ENCODE measurements at places on chromosomes 16 and 17.

DNA sequence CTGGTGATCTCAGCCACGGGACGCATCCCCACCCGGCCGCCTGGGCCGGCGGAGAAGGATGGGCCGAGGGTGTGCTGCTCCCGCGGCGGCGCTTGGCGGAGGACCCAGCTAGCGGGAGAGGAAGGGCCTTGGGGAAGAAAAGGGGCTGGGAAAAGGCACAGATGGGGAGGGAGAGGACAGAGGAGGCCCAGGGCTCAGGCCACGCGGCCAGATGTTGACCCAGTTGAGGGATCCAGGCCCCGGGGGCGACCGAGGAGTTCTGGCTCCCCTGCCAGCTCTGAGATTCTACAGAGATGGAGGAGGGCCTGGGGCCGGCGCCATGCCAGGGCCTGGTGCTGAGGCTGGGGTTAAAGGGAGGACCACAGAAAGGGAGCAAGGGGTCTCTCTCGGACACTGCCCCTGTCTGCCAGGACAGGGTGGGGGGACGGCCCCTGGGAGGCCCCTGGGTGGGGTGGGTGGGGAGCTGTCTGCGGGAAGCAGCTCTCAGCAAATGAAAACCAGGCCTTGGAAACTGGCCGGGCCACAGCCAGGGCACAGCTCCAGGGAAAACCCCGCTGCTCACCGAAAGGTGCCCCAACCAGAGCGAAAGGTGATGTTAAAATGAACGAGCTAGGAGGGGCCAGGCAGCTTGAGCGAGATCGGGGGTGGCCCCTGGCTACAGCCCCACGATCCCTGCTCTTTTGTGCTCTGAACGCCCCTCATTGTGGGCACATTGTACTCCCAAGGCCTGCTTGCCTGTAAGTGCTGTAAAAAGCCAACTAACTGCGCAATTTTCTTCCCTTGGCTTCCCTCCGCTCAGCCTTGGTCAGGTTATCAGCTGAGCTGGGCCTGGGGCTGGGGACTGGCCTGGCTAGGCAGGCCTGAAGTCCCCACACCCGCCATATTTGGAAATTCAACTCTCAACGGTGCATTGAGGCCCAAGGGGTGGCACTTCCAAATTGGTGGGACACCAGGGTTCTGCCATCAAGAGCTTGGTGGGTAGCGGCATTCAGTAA, 191.4 kb downstream of the ZNF423 start:
- no peak for DNase-seq

- DNase-seq, result no peak
These were observed 30.9 kb downstream of the PRPSAP2 start for GRCh38 chr17:18888766-18889290.

- no peak for DNase-seq
These were observed 155.7 kb downstream of the CCDC182 start for GRCh38 chr17:57589151-57590034.

- DNase-seq, result no peak
These were observed 745 bp downstream of the PYY start for GRCh38 chr17:43952724-43953666.

- DNase-seq, result no peak
These were observed 3.4 kb upstream of the SRL start for GRCh38 chr16:4245077-4245791.

- DNase-seq, result no peak
These were observed 39.8 kb downstream of the TLE7 start for GRCh38 chr16:71402007-71402406.

GRCh38 chr17:65229621-65229995, 92.4 kb downstream of the RGS9 start:
- no peak for DNase-seq

DNA sequence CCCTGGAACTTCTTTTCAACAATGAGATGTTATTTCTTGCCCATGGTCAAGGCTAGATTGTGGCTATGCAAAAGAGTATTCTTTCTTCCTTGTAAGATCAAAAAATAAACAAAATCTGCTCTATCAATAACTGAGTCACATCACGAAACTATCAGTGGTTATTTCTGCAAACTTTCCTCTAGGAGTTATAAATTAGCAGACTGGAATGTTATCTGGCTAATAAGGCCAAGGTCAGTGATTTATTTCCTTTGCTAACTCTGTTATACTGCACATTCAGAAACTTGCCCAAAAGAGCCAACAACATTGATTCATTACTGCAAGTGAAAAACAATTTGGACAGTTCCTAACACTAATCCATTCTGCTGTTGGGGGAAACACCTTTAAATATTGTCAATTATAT, 5.0 kb downstream of the ARL6IP1 start:
- no peak for DNase-seq

- no peak for DNase-seq
These were observed 31.4 kb downstream of the TEX2 start for GRCh38 chr17:64231567-64232141.

DNA sequence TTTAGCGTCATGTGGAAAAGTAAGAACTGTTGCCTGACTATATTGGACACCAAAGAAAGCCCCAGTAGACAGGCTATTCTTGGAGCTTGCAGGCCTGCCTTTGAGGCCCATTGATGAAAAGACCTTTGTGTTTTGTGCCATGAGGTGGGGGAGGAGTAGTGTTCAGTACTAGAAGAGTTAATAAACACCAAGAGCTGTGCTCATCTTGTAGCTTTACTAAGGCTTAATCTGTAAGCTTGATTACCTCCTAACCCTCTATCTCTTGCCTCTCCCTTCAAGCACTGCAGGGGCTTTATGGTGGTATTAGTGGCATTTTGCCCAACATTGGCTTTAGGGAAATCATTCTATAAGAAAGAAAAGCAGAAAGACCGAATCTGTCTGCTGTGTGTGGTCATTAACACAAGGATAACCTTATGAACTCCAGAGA, 220.2 kb upstream of the TBX2 start:
- no peak for DNase-seq

DNA sequence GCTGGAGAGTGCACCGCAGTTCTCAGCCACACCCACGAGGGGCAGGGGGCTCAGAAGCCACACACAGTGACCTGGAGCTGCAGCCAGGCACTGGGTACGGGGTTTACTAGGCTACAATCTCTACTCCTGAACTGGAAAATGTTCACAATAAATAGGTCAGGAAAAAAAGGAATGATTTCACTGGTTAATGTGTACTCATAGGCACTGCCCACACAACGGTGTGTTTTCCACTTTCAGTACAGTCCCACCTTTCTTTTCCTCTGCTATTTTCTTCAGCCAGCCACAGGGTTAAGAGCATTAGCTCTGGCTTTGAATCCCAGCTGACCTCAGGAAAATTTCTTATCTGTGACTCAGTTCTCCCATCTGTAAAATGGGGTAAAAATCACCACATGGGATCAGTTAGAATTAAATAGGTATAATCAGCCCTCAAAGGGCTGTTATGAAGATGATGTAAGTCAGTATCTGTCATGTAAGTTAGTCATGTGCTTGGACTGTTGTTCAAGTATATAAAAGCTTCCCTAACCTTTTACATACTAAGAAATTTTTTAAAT, 35.7 kb downstream of the ZCCHC14 start:
- no peak for DNase-seq

DNA sequence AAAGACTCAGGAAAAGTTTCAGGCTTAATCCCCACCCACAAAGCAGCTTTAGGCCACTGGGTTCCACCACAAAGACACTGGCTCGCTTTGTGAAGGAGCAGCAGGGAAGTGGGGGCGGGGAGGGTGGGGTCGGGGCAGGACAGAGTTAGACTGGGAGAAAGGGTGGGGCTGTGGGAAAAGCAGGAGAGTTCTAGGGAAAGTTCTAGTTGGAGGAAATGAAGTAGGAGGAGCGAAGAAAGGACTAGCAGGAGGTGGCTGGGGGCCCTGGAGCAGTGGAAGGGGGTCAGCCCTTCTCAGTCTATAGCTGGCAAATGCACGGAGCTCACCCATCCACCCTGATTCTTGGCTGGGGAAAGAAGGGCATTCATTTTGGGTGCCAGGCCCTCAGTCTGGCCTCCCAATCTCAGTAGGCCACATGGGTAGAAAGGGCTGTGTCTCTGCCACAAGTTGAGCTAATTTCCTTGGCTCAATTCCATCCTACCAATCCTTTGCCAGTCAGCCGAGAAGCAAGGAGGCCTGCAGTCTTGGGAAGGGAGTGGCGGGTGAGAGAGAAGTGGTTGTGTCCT, 4.6 kb downstream of the INPP5K start:
- DNase-seq, result no peak

GRCh38 chr16:87006021-87006420, 311.2 kb downstream of the C16orf95 start:
- DNase-seq, result no peak

GRCh38 chr17:77592106-77592865, 366.2 kb upstream of the TNRC6C start:
- DNase-seq, result no peak

DNA sequence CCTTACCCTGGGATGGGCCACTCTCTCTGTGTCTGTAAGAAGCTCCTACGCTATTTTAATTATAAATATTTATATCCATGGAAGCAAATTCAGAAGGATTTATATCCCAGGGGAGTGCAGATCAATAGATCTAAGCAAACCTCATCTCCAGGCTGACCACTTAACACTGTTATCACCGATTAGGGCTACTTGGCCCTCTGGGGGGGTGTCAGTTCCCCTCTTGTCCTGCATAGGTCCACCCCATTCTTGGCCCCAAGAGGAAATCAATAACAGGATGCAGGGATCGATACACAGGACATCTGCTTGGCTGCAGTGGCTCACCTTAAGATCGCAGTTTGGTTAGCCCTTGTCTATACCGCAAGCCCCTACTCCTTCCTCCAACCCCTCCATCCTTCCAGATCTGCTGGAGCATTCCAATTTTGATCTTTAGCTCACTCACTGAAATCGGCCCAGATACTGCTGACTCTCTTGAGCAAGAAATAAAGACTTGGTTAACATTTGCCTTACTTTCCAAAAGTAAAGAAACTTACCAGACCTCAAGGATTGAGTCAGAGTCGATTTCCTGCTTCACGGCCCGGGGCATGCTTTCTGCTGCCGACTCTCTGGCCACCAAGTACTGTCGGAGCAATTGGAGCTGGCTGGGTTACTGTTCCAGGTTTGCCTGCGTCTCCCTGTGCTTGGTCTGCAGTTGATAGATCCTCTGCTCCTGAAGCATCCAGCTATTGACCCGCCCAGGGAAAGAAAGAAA, 112.3 kb upstream of the PMFBP1 start:
- DNase-seq, result no peak

DNA sequence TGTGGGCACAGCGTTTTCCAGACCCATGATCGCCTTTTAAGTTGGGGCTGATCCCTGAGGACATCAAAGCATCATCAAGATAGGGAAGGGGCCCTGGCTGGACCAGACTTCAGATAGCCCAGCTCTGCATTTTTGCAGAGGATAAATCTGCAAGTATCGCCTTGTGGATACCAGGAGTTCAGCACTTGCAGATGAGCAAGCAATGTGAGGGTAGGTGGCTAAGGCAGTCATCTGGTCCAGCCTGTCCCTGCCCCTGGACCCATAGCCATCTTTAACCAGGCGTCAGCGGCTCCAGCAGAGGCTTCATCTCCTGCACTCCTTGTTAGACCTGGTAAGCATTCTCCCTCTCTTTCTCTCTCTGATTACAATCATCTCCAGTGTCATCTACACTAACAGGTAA, 9.0 kb upstream of the MRPS23 start:
- DNase-seq, result no peak

DNA sequence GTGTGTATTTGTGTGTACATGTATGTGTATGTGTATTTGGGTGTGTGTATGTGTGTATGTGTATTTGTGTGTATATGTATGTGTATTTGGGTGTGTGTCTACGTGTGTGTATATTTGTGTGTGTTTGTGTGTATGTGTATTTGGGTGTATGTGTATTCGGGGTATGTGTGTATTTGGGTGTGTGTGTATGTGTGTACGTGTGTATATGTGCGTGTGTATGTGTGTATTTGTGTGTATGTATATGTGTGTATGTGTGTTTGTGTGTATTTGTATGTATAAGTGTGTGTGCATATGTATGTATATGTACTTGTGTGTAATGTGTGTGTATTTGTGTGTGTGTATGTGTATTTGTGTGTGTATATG, 62.0 kb downstream of the HAPSTR1 start:
- DNase-seq, result no peak

DNA sequence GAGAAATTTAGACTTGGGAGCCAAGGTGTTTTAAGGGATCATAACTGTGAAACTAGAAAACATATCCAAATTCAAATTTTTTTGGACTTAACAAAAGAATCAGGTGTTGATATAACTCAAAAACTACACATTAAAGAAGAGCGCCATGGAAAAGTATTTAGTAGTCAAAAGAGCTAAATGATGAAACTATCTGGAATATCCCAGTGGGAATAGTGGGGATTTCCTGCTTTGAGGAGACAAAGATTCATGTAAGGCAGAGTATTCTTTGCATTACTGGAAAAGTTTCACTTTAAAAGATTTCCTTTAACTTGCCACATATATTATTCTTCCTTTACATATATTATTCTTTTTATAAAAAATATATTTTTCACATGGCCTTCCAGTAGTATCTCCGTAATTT, 40.3 kb upstream of the VPS4A start:
- DNase-seq, result no peak

- DNase-seq, result no peak
These were observed 20.0 kb upstream of the FOXJ1 start for GRCh38 chr17:76160896-76161528.

DNA sequence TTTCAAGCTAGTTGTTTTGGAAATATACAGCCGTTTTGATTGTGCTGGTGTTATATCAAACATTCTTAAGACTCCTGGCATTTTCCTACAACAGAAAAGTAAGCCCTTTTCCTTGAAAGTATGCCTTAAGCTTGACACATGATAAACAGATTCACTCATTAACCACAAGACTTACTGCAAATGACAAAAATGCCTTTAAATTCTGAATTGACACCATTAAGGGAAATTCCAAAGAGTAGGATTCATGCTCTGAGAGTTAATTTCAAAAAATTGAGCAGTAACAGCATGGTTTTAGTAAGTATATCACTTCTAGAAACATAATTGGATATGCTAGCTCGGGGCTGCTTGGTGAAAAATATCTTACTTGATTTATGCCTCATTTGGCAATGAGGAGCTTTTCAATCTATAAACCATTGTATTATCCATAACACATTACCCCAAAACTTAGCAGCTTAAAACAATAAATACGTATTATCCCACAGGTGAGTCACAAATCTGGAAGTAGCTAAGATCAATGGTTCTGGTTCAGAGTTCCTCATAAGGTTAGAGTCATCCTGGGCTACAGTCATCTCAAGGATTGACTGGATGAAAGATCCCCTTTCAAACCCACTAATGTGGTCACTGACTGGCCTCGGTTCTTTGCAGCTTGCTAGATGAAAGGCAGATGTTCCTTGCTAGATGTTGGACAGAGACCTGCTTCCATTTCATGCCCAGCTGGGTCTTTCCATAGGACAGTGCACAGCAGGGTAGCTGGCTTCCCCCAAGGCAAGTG, 8.2 kb upstream of the PHAF1 start:
- no peak for DNase-seq

- no peak for DNase-seq
These were observed 52.8 kb downstream of the B9D1 start for GRCh38 chr17:19309701-19310100.

DNA sequence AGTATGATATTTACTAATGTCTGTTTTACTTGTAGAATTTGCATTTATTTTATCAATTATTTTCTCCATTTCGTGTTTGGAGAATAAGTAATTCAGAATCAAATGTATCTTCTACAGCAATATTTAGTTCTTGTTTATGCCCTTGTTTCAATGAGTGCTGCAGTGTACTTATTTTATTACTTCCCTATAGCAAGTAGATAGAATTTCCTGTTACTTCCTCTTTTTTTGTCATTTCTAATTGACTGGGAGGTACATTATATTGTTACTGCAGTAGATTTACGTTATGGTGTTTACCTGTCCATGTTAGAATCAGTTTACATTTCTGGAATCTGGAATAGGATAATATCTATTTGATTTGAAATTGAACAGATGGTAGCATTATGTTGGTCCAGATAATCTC, 71.2 kb downstream of the OMG start:
- DNase-seq, result no peak

- no peak for DNase-seq
These were observed 99.8 kb downstream of the SMG6 start for GRCh38 chr17:2203818-2204217.

Data from stimulated activated effector memory CD8-positive, alpha-beta T cell treated with anti-CD3 and anti-CD28 coated beads, Interleukin-12 subunit alpha, Interleukin-12 subunit beta, amount 100 ng/mL, for 72 hours (primary cell).